Ammon's horn (tissue), 1 donor: ENCODE measurements at places on chromosomes 5 and 9.
A peak's percentile ranks its signal among the peaks of the same experiment; 100 is the strongest.

GRCh38 chr5:6143523-6143922, 234.8 kb downstream of the MED10 start:
- DNase-seq, result no peak

- DNase-seq, result no peak
These were observed 114.7 kb downstream of the DAB2IP start for GRCh38 chr9:121766081-121766683.

DNA sequence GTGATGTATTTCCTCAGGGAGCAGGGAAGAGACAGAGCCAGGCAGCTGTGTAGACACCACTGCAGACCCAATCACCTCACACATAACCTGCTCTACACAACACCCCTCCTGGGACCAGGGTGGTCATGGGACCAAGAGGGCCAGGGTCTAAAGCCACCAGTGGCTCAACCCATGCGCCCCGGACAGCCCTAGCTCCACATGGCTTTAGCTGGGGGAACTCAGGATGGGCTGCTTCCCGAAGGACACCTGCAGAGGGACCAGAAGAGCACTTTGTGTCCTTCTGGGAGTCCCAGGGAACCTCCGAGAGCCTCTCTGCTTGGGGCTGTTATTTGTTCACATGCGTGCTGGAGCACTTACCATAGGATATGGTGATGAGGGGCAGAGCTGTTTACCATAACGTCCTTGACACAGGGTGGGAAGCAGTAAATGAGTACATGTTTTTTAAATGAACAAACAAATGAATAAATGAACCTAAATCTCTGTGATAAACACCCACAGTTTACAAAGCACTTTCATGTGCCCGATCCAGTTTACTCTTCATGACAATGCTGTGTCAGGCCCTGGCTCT, 12.3 kb downstream of the SEPTIN8 start:
- DNase-seq, result no peak

DNA sequence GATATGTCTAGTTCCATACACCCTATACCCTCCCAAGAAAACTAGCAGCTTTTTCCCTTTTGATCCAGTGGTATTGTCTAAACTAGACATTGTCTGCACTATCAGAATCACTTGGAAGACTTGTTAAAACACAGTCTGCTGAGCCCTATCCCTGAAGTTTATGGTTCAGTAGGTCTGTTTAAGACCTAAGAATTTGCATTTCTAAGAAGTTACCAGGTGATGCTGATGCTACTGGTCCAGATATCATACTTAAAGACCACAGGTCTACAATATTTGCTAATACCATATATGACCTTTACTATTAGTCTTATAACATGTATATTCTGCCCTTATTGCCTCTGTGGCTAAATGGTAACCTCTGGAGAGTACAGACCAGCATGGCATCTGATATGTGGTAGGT, 23.3 kb downstream of the SKIC3 start:
- no peak for DNase-seq

GRCh38 chr9:15135164-15135792, 171.7 kb downstream of the TTC39B start:
- DNase-seq, result peak; percentile 80

DNA sequence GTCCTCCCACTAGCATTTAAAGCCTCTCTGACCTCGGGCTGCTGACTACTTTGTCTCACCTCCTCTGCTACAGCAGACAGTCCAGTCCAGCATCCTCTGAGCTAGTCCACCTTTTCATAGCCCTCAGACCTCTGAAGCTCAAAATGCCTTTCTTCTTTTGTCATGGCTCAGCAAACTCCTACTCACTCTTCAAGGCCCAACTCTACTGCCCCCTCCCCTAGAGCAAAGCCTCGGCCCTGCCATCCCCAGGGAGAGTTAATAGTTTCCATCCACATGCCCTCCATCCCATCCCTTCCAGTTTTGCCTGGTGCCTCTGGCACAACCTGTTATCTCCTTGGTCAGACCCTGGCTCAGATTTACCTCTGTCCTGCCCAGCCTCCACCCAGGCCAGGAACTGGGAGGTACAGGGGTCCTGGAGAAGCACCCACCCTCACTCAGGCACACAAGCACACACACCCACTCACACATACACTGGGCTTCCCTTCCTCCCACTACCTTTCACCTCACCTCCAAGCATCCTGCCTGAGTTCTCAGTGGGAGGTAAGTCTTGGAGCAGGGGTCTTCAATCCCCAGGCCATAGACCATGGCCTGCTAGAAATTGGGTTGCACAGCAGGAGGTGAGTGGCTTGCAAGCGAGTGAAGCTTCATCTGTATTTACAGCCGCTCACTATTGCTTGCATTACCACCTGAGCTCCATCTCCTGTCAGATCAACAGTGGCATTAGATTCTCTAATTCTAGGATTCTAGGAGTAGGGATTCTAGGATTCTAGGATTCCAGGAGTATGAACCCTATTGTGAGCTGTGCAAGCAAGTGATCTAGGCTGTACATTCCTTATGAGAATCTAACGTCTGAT, 18.1 kb downstream of the PDLIM4 start:
- no peak for DNase-seq

DNA sequence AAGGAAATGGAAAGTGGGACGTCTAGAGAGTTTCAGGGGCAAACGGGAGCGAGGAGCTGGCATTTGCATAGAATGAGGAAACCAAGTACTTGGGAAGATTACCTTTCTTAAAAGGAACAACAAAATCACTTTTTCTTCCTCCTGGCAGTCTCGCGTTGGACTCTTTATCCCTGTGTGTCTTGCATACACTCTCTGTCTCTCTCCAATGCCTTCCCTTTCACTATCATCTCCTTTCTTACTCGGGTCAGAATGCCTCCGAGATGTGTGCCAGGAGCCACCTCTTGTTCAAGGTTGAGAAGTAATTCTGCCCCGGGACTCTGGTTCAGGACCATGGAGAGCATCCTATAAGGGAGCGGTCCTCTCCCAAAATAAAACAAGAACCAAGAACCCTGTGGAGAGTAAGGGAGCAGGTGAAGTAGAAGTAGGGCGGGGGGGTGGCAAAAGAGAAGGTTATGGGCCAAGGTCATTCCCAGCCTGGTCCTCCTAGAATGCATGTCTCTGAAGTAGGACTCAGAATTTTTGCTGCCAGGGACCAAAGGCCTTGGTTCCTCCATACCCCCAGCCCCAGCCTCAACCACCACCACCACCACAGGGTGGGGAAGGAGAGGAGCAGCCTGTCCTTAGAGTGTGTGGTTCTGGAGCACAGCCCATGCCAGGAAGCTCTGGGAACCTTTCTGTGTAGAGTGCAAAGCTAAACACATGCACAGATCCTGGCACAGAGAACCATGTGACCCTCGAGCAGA, 72.1 kb upstream of the ARAP3 start:
- no peak for DNase-seq

DNA sequence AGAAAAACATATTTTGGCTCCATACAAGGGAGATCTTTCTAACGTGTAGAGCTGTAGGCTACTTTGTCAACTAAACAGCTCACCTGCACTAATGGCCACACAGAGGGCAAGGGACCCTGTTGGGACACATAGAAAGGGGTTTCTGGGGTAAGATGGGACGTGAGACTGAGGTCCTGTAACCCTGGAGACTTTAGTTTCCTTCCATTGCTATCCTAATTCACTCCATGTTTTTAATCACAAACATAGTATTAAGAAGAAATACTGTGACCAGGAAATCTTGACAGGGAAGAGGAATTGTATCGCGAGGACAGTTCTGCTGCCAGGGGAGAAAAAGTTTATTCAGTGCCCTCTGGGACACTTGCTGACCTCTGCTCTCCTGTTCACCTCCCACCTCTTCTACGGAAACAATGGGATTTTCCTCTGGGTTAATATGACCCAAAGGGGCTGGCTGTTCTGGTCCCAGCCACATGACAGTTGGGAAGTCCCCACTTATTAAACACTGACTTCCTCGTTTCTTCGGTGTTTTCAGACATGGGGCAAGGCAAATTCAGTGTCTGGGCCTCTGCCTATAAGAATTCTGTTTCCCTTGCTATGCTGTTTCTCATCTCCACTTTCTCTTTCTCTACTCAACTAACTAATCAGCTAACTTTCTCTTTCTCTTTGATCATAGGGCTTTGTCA, 106.9 kb upstream of the SEMA6A start:
- no peak for DNase-seq
